Activated CD8-positive, alpha-beta T cell treated with anti-CD3 and anti-CD28 coated beads for 36 hours (primary cell): ENCODE measurements at places on chromosomes 12 and 14. TPM values are rescaled to one million over a fixed set of nuclear protein-coding genes. Genes with fewer than 3 reads are reported as not detected.

DNA sequence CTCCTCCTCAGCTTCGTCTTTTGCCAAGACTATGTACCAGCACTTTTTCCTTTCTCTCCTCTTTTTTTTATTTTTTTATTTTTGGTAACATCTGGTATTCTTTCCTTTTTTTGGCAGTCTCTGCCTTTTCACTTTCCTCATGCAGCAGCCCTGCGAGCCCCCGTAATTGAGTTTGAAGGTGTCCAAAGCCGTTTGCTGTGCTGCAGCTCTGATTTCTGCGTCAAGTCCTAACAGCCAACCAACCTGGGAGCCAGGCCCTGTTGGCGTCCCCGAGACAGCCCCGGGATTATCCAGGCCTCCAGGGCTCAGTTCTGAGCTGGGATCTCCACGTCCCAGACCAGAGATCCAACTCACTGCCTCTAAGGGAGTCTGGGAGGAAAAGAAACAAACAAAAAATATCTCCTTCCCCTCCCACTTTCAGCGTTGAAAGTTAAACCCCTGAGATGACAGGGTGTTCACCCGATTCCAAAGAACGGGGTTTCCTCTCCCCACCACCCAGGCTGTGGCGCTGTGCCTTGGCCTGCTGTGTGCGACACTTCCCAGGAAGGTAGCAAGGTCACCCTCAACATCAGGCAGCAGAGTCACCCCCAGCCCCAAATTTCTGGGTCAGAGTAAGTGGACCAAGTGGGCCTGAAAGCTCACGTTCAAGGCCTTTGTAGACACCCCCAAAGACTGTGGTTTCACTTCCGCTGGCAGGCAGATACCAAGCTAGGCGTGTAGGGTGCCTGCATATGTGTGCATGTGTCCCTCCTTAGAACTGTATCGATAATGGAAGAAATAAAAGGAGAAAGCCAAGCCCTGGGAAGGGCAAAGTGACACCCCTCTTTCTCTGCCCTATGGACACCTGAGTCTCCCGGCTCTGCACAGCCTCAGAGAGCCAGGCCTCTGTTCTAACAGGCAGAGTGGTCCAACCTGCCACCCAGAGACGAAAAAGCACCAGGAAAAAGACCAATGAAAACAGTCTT, 11.1 kb downstream of the BCL11B start:
- H3K4me1 ChIP-seq: peaks cover 74% of the 10 kb centered on the region
- H3K27me3 ChIP-seq: no peaks in the 10 kb centered on the region
- peak overlapping the region; percentile 98 for H3K27ac ChIP-seq
- H3K36me3 ChIP-seq: peaks cover 76% of the 10 kb centered on the region
- H3K4me3 ChIP-seq: peak overlapping the region; percentile 86
- peak; percentile 81 for DNase-seq

HSP90AA1 gene
- 1,115 TPM for total RNA-seq

DNA sequence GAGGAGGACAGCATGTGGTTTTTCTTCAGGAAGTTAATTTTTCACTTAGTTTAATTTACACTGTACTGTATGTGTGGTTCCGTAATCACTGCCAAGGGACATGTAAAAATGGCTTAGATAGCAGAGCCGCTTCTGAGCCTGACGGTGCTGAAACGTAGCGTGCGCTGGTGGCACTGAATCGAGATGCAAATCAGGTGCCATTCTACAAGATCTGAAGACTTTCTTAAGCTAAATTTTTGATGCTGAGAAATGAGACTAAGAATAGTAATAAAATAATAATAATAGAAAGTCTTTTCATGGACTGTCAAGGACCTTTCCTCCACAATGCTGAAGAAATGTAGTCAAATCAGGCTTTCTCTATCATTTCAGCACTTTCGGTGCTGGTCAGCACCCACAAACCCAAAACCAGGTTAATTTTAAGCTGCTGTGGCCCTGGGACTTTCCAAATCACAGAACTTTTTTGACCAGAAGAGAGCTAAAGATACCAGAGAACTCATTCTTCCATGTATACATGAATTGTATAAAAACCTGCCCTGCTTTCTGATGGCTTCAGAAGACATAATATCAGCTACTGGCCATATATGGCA, 183.3 kb upstream of the LMO3 start:
- no peaks in the 10 kb centered on the region for H3K27me3 ChIP-seq
- H3K4me3 ChIP-seq: no peak overlapping the region
- H3K36me3 ChIP-seq: no peaks in the 10 kb centered on the region
- no peaks in the 10 kb centered on the region for H3K4me1 ChIP-seq
- no peak for DNase-seq

DNA sequence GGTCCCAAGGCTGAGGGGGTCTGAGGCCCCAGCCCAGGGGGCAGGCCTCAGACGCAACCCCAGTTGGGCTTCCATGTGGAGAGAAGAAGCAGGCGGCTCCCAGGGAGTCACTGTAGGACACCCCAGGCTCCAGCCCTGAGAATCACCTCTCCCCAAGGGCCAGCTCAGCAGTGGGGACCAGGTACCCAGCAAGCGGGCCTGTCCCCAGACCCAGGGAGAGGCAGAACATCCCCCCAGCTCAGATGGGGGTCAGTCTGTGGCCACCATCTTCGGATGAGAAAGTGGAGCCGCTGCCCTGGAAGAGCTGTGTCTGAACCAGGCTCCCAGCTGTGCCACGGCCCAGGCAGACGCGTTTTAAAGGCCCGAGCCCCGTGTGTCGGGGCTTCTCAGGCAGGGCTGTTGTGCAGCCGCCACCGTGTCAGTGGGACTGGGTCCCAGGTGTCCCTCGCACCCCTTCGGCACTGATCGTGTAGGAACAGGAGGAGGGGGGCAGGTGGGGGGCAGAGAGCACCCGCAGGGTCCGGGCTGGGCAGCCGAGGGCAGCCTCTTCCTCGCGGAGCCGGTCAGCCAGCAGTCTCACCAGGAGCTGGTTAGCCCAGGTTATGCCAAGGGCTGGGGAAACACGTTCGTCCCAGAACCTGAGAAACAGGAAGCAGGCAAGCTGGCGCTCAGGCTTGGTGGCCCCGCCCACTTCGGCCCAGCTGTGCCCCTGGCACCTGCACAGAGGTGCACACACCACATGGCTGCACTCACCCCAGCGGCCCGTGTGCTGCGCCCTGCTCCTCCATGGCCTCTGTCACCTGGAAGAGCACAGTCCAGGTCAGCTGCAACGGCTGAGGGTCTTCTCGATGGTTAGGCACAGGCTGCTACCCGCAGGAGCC, 16.6 kb downstream of the XRCC3 start:
- no peak overlapping the region for H3K27ac ChIP-seq
- DNase-seq: no peak
- peaks cover 6% of the 10 kb centered on the region for H3K4me1 ChIP-seq
- H3K4me3 ChIP-seq: no peak overlapping the region

CISTR gene
- total RNA-seq: not detected

GRCh38 chr14:47739541-47739940, 64.1 kb upstream of the MDGA2 start:
- H3K27me3 ChIP-seq: no peaks in the 10 kb centered on the region
- H3K36me3 ChIP-seq: no peaks in the 10 kb centered on the region
- H3K27ac ChIP-seq: no peak overlapping the region
- DNase-seq: no peak
- no peaks in the 10 kb centered on the region for H3K4me1 ChIP-seq

DNA sequence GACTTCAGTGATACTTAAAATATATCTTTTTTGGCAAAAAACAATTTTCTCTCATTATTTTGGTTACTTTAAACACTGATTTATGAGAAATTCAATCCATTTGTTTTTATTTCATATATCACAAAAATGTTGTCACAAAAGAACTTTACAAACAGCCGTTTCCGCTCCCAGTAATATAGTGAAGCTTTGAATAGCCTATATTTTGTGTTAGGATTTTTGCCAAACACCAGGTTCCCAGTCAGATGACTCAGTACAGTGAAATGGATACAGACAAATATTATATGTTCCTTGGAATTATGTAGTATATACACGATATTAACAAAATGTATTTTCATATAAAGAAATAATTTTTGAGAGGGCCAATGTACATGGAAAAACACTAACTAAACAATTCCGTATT, 411.1 kb downstream of the CCER1 start:
- no peaks in the 10 kb centered on the region for H3K4me1 ChIP-seq
- DNase-seq: no peak
- no peaks in the 10 kb centered on the region for H3K27me3 ChIP-seq
- no peak overlapping the region for H3K4me3 ChIP-seq
- no peak overlapping the region for H3K27ac ChIP-seq

GRCh38 chr14:95272057-95272456, 47.7 kb downstream of the CLMN start:
- no peak overlapping the region for H3K4me3 ChIP-seq
- H3K27me3 ChIP-seq: peaks cover 7% of the 10 kb centered on the region
- H3K27ac ChIP-seq: no peak overlapping the region

GLTP gene
- 19.9 TPM for total RNA-seq

DNA sequence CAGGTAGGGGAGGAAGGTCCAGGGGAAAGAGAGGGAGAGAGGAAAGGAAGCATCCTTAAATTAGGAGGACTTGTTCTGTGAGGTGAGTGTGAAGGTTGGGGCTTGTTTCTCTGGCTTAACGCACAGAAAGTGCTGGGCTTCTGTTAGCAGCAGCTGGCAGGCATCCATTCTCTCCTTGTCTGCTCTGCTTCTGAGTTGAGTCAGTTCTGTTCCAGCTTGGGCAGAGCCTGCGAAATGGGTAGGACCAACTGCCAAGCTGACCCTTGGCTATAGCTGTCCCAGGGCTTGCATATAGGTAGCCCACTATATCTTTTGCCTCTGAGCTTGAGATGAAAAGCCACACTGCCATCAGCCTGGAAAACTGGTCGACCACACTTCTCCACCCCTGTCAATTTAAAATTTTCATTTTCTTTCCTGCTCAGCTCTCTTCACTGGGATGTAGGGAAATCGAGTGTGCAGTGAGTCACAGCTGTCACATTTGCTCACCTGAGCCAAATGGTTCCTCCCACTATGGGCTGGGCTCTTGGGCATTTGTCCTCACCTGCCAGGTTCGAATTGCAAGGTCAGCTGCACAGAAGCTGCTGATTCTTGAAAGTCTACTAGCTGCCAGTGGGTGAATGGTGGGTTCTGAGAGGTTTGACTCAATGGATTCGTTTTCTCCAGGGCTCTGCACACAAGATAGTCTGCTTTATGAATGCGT, 256.4 kb upstream of the PWP1 start:
- peaks cover 11% of the 10 kb centered on the region for H3K36me3 ChIP-seq
- H3K4me3 ChIP-seq: no peak overlapping the region
- H3K27ac ChIP-seq: no peak overlapping the region

SMOC1 gene
- total RNA-seq: not detected

GRCh38 chr14:96039633-96040311, 610 bp downstream of the C14orf132 start:
- H3K27me3 ChIP-seq: peaks cover 52% of the 10 kb centered on the region
- H3K27ac ChIP-seq: peak overlapping the region; percentile 19
- no peaks in the 10 kb centered on the region for H3K36me3 ChIP-seq
- H3K4me3 ChIP-seq: peak overlapping the region; percentile 73

SMCO2 gene
- 0.32 TPM for total RNA-seq

GRCh38 chr12:27332714-27333402, at the start of gene BMAL2:
TSS of gene BMAL2 (plus strand) at chr12:27332836. CDS start at chr12:27333073, 237 bp downstream.
- peaks cover 4% of the 10 kb centered on the region for H3K36me3 ChIP-seq
- peak within 1 kb of the TSS; percentile 91 for H3K4me3 ChIP-seq
- H3K27me3 ChIP-seq: peaks cover 37% of the 10 kb centered on the region
- peaks cover 36% of the 10 kb centered on the region for H3K4me1 ChIP-seq
- H3K27ac ChIP-seq: peak within 1 kb of the TSS; percentile 84

- H3K36me3 ChIP-seq: no peaks in the 10 kb centered on the region
- DNase-seq: no peak
- no peak overlapping the region for H3K4me3 ChIP-seq
- H3K27ac ChIP-seq: no peak overlapping the region
- H3K4me1 ChIP-seq: peaks cover 3% of the 10 kb centered on the region
Measured at GRCh38 chr14:92493492-92493891, 20.1 kb upstream of the RIN3 start.

TSHR gene
- not detected for total RNA-seq

GRCh38 chr12:8917751-8918150, 3.4 kb downstream of the PHC1 start:
- H3K27ac ChIP-seq: no peak overlapping the region
- H3K36me3 ChIP-seq: peaks cover 4% of the 10 kb centered on the region
- H3K27me3 ChIP-seq: no peaks in the 10 kb centered on the region
- no peak overlapping the region for H3K4me3 ChIP-seq
- peaks cover 9% of the 10 kb centered on the region for H3K4me1 ChIP-seq

GRCh38 chr12:77179515-77179914, 114.1 kb upstream of the E2F7 start:
- H3K27me3 ChIP-seq: no peaks in the 10 kb centered on the region
- no peaks in the 10 kb centered on the region for H3K36me3 ChIP-seq
- no peak overlapping the region for H3K4me3 ChIP-seq
- DNase-seq: no peak

GRCh38 chr12:116302166-116303058, 24.9 kb upstream of the MED13L start:
- no peaks in the 10 kb centered on the region for H3K36me3 ChIP-seq
- no peaks in the 10 kb centered on the region for H3K27me3 ChIP-seq
- H3K4me1 ChIP-seq: no peaks in the 10 kb centered on the region
- no peak overlapping the region for H3K4me3 ChIP-seq

APOF gene
- not detected for total RNA-seq

GRCh38 chr14:74333909-74334308, 14.4 kb upstream of the VRTN start:
- H3K4me1 ChIP-seq: no peaks in the 10 kb centered on the region
- H3K36me3 ChIP-seq: no peaks in the 10 kb centered on the region
- peaks cover 5% of the 10 kb centered on the region for H3K27me3 ChIP-seq
- H3K27ac ChIP-seq: no peak overlapping the region

DNA sequence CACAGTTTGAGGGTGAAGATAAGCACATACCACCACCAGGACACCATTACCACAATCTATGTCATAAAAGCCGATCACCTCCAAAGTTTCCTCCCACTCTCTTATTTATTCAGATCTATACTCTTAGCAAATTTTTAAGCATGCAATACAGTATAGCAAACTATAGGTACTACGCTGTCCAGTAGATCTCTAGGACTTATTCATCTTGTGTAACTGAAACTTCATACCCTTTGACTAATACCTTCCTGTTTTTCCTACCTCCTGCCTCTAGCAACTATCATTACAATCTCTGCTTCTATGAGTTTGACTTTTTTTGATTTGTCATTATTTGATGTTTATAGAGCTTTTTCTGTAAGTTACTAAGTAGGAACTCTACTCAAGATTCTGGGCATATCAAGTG, 84.5 kb upstream of the MANSC4 start:
- no peak for DNase-seq
- peaks cover 4% of the 10 kb centered on the region for H3K4me1 ChIP-seq
- peaks cover 2% of the 10 kb centered on the region for H3K27me3 ChIP-seq
- H3K27ac ChIP-seq: no peak overlapping the region
- no peak overlapping the region for H3K4me3 ChIP-seq

LBHD2 gene
- not detected for total RNA-seq

EGLN3 gene
- total RNA-seq: 3.5 TPM

GRCh38 chr12:103986829-103987228, 21.2 kb downstream of the TDG start:
- H3K36me3 ChIP-seq: peaks cover 29% of the 10 kb centered on the region
- H3K4me1 ChIP-seq: no peaks in the 10 kb centered on the region
- H3K27ac ChIP-seq: no peak overlapping the region
- H3K4me3 ChIP-seq: no peak overlapping the region
- H3K27me3 ChIP-seq: no peaks in the 10 kb centered on the region
